ENCODE measurements at places on chromosomes 16 and 17.

DNA sequence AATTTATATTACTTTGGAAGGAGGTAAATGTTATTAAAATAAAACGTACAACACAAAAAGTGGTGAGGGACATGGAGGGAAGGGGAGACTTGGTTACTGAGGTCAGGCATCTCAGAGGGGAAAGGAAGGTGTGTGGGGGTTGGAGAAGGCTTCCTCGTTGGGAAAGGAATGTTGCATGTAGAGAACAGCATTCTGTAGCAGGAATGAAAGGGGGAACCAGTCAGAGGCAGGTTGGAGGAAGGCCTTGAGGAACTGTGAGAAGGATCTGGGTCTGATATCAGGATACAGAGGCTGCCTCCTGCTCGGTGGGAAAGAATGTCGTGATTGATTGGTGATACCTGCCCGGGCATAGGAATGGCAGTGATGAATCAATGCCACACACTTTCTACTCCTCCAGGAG lies 103.3 kb upstream of the ZFHX3 start:
- DNase-seq: no peak

- DNase-seq: peak; percentile 14
Measured at GRCh38 chr17:81391936-81392908, 3.0 kb upstream of the BAHCC1 start.

DNA sequence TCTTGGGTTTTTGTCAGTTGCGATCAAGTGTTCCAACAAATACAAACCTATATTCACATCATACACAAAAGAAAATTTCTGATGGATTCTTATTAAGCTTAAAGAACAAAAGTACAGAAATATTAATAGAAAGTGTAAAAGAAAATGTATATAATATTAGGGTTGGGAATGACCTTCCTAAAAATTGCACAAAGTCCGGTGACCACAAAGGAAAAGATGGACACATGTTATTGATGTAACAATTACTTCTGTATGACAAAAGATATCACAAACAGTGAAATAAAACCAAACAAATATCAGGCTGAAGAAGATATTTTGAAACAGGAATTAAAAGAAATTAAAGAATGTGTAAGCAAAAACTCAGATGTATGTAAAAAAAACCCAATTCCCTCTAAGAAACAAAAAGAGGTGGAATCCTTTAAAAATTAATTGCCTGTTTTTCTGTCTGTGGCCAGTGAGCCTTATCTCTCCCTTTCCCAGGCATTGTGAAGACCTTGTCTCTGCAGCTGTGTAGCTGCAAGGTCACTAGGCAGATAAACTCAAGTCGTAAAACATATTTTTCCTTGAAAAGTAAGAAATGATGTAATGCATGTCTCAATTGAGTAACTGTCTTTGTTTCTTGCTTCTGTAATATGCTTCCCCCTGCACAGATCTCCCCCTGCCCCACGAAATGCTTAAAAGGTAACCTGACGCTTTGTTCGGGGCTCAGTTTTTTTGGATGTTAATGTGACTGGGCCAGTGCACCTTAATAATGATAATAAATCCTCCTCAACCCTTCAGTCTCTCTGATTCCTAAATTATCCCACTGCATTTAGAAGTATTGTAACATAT lies 2.8 kb downstream of the ST6GALNAC1 start:
- no peak for DNase-seq

DNA sequence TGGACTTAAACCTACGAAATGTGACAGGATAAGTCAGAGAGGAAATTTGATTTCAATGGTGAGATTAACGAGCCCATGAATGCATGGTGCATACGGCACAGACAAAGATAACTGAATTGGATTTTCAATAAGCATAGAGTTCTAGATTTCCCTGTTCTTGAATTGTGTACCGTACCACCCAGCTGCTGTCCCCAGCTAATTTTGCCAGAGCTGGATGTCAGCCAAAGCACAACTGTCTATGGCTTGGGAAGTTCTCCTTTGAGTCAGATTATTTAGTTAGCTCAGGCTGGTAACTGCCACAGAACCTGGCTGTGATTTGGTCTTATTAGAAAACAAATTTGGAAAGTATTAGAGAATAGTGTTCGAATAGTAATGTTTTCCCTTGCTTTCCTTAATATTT lies 143.1 kb downstream of the CDH13 start:
- no peak for DNase-seq

GRCh38 chr17:56594320-56595107 lies 1.0 kb downstream of the NOG start:
- peak; percentile 45 for DNase-seq

DNA sequence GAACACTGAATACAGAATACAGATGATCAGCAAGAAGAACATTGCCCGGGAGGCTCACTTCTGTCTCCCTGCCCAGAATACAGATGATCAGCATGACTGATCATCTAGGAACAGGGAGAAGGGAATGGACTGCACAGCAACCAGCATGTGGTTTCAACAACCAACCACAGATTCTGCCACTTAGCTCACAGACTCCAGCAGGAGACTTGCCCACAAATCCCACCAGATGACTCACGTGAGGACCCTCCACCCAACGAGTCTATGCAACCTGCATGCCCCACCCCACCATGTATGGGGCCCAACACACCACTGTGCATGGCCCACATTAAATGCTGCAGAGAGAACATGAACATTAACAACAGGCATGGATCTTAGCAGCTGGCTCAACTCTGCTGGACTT lies 36.1 kb upstream of the ALOX12 start:
- no peak for DNase-seq

- DNase-seq: peak; percentile 13
Measured at GRCh38 chr17:56085576-56086267, 67.6 kb upstream of the ANKFN1 start.

GRCh38 chr17:79255456-79255855 lies 180.8 kb downstream of the ENGASE start:
- no peak for DNase-seq

GRCh38 chr16:87803385-87803784 lies 37.6 kb upstream of the KLHDC4 start:
- no peak for DNase-seq

DNA sequence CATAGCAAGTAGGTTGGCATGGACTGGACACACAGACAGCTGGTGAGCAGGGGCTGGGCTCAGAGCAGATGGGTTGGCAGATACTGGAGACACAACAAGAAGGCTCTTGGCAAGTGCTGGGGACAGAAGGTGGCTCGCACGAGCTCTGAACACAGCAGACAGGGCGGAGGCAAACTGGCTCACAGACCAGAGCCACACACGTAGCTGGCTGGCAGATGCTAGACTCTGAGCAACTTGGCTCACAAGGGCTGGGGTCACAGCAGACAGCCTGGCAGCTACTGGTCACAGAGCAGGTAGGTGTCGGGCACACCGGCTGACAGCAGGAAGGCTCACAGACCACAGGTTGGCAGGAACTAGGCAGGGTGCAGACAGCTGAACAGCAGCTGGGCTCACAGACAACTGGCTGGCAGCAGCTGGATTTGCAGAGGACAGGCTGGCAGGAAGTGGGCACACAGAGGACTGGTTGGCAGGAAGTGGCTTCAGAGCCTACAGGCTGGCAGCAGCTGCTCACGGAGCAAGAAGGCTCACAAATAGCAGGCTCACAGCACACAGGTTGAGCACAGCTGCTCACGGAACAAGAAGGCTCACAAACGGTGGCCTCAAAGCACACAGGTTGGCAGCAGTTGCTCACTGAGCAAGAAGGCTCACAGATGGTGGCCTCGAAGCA lies 725 bp downstream of the KRTAP16-1 start:
- DNase-seq: peak; percentile 49

DNA sequence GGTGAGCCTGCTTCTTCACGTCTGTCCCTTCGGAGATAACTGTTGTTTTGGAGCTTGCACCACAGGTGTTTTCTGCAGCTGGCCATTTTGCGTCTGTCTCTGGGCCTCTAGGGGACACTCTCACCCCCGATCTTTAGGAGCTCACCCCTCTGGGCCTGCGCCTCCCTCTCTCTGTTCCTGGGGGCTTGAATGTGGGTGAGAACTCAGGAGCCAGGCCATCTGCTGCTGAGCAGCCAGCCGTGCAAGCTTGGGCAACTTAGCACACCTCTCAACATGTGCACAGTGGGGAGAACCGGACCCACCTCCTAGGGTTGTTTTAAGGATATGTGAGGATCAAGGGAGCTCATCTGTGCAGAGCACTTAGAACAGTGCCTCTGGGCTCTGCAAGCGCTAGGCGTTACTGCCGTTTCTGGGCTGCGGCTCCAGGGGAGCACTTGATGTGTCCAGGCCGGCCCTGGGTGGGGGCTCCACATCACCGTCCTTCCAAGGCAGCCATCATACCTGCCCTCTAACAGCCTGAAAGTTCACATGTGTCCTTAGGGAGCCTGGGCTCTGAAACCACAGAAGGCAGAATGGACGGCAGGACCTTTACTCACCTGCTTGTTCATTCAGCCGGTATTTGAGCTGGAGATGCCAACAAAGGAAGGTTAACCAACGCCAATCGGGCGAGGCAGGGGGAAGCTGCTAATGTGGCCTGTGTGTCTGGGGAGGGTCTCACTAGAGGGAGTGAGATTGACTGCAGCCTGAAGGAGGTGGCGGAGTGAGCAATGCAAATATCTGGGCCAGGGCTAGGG lies 66.3 kb downstream of the MRC2 start:
- peak; percentile 56 for DNase-seq

DNA sequence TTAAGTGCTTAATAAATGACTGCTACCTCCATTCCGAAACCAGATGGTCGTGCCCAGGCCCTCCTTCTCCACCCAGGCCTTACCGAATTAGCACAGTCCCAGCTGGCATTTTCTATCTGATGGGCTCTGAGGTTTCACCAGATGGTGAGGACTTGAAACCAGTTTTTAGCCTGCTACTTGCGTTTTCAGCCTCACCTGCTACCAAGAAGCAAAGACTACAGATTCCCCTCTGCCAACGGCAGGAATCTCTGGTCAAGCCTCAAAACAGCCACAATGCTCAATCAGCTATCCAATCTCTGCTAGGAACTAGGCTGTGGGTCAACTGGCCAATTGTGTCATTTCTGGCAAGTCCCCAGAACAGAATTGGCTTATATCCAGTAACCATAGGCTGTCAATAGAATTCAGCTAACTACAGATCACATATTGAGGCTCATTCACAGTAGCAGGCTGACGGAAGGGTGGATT lies 11.7 kb downstream of the PECAM1 start:
- DNase-seq: no peak

GRCh38 chr17:43756201-43756600 lies 2.4 kb downstream of the SOST start:
- no peak for DNase-seq

- peak; percentile 22 for DNase-seq
Measured at GRCh38 chr16:86931410-86931941, 353.1 kb downstream of the FOXL1 start.

GRCh38 chr16:54645345-54645744 lies 285.3 kb upstream of the IRX5 start:
- DNase-seq: no peak

- DNase-seq: no peak
Measured at GRCh38 chr17:59154721-59155438, at the start of gene SKA2. Gene SKA2 (minus strand): TSS chr17:59155186. CDS start chr17:59155163, 23 bp downstream.

- no peak for DNase-seq
Measured at GRCh38 chr17:2502871-2503580, 8.7 kb downstream of the METTL16 start.

GRCh38 chr17:73683771-73684170 lies 39.5 kb upstream of the SDK2 start:
- DNase-seq: no peak

DNA sequence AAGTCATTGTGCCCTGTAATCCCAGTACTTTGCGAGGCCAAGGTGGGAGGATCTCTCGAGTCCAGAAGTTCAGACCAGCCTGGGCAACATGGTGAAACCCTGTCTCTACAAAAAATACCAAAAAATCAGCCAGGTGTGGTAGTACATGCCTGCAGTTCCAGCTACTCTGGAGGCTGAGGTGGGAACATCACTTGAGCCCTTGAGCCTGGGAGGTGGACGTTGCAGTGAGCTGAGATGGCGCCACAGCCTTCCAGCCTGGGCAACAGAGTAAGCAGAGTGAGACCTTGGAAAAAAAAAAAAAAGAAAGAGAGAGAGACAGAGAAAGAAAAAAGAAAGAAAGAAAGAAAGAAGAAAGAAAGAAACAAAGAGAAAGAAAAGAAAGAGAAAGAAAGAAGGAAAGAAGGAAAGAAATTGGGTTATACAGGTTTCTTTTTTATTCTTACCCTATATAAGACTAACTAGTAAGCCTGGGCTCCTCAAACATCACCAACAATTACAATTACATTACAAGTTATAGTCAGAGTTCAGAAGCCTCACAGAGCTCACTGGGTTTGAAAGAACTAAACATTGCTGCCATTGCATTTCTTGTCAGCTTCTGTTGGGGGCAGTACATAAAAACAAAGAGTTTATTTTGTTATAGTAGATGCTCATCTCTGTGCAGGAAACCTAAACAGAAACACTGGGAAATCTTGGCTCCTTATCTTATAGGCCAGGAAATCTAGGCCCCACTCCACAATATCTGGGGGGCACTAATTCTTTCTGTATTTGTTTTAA lies 6.7 kb upstream of the ABCA9 start:
- no peak for DNase-seq

GRCh38 chr16:11796227-11797165 lies 562 bp downstream of the ZC3H7A start:
- peak; percentile 55 for DNase-seq

GRCh38 chr16:86844695-86845094 lies 266.3 kb downstream of the FOXL1 start:
- DNase-seq: no peak
